ENCODE measurements at places on chromosomes 7 and 10. TPM values are rescaled to one million over a fixed set of nuclear protein-coding genes. Genes with fewer than 3 reads are reported as not detected.

DNA sequence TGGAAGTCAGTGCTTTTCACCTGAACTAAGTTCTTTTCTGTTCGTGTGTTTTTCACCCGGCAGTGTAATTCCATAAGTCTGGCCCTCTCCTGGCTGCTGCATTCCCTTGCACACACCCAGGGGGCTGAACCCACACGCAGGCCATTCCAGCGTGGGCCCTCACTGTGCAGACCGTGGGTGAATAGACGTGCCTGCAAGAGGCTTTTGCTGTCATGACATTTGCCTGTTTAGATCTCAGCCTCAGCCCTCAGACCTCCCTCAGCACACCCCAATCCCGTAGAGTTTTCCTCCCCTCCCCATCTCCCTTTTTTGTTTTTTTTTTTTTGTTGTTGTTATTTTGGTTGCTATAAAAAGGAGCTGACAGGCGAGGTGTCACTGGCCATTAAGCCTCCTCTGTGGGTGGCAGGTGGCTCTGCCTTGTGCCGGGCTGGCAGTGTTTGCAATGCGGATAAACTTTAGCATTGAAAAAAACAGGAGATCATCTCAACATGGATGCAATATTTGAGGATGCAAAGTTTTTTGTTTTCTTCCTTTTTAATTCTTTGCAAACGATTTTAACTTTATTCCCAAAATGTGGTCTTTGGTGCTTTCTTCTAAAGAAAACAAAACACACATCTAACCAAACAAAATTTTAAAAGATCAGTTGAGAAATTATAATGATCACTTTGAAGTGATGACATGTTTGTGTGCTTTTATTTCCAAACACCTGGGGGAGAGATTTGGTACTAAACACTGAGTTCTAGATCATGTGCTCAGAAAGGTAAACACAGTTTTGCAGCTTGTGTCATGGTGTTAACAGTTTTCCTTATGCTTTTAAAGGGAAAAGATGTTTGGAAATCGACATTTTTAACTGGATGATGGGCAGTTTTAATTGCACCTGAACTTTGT is 58.8 kb downstream of the WDR37 start:
- no peak for DNase-seq

The RARRES2 gene
- polyA plus RNA-seq: 16.0 TPM

DNA sequence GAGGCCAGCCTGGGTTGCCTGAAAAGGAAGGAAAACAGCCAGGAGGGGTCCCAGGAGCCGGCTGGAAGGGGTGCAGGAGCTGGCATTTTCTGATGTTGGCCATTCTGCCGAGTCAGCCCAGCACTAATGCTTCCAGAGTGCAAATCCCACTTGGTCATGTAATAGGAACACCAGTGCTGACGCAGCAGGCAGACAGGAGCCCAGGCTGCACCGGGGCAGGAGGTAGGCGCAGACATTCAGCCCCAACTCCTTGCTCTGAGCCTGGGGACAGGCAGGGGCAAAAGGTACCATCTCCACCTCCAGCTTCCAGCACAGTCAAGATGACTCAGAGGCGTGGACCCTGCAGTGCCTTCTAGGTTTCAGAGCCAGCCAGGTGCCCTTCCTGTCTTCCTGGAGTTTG is 10.2 kb upstream of the YWHAG start:
- no peak for DNase-seq

DNA sequence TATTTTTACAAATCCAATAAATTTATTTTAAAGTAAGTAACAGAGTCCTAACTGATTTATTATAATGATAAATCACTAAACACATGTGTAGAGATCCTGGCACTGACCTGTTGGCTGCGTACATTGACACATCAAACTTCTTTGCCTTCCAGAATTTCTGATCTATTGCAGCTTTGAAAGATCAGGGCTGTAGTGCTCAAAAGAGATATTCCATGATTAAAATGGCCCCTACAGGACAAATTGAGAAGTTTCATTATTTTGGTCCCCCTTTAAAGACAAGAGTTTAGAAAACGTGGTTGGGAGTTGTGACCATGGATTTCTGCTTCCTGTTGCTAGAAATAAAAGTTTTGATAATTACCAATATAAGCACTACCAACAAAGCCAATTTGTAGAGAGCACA is 87.7 kb upstream of the PDK4 start:
- no peak for DNase-seq

GRCh38 chr10:73650537-73651331 is 5.1 kb downstream of the SYNPO2L start:
- DNase-seq: peak; percentile 73

- peak; percentile 46 for DNase-seq
Measured at GRCh38 chr7:2923886-2924574, 79.9 kb upstream of the GNA12 start.

The LIPM gene
- not detected for polyA plus RNA-seq

DNA sequence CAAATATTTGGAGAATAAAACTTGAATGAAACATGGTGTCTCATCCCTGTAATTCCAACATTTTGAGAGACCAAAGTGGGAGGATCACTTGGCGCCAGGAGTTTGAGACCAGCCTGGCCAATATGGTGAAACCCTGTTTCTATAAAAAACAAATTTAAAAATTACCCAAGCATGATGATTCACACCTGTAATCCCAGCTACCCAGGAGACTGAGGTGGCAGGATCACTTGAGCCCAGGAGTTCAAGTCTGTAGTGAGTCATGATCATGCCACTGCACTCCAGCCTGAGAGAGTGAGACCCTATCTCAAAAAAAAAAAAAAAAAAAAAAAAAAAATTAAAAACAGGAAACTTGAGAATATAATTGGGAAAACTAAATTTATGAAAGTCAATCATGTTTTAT is 481.1 kb downstream of the SEMA3D start:
- no peak for DNase-seq

DNA sequence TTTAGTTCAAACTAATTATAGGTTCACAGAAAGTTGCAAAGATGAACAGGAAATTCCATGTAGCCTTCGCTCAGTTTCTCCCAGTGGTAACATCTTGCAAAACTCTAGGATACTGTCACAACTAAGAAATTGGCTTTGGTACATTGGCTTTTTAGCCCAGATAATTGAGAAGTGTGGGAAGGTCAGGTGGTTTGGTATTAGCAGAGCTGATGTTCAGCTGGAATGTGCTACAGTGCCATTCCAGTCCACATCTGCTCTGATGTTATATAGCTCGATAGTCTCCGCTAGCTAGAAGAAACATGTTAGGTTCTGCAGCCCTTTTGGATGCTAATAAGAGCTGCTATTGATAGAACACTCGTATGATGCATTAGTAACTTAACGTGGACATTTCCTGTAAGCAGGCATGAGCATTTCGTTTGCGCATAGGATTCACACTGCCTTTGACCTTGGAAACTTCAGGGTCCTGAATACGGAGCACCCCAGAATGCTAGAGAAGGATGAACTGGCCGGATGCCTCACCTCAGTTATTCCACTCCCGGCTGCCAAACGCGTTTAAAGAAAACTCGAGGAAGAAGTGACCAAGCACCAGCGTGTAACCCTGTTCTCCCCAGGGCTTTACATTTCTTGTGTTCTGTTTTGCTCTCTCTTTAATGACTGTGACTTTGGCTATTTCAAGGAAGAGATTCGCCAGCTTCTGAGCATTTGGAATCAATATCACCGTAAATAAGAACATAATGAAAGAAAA is 271.4 kb downstream of the GALNT17 start:
- no peak for DNase-seq

The FIGNL1 gene
- 3.8 TPM for polyA plus RNA-seq

- no peak for DNase-seq
Measured at GRCh38 chr10:88383276-88383675, 199.8 kb downstream of the RNLS start.

DNA sequence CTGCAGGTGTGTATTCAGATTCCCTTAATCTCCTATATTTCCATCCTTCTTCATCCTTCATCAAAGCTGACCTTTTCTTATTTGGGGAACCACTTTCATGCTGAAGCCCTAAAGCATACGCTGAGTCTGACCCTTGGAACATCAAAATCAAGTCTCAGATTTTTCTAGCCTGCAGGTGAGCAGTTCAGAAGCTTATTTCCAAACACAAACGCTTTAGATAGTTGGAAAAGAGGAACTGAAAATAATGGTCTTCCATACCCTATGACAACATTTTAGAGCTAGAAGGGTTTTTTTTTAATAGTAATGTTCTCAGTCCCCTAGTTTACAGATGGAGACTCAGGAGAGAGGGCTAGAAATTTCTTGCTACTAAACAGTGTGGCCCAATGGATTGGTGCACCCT is 1.6 kb upstream of the AGK start:
- no peak for DNase-seq

DNA sequence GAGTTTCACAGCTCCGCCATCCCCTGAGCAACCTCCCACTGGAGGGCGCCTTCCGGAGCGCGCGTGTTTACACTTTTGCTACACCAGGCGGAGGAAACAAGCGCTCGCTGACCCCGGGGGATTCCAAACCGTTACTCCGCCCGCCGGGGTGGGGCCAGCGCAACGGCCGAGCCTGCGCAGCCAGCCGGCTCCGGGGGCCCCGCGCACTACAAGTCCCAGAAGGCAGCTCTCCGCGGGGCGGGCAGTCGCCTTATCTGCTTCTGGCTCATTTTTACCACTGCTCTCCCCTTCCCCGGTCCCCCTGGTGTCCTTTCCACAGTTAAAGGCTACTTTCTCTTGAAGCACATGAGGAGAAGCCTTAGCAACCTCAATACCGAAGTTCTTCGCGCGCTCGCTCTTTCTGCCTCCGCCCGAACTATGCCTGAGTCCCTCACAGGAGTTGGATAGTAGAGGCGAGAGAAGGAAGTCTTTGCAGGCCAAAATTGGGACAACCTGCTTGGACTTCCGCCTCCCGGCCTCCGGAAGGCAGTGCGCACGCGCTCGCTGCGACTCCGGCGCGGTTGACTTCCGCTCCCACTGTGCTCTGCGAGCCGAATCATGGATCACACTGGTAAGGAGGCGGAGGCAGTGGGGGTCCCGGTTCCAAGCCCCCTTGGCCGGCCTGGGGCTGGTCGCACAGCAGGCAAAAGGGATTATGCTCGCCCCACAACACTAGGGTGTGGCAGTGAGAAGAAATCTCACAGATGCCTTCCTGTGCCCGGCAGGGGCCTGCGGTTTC is at the start of gene CBLL1:
Gene CBLL1, plus strand, starts transcription at position 576 of the 778 bp plus-strand sequence. Its CDS starts 22 bp downstream, at position 598.
- peak; percentile 98 for DNase-seq

DNA sequence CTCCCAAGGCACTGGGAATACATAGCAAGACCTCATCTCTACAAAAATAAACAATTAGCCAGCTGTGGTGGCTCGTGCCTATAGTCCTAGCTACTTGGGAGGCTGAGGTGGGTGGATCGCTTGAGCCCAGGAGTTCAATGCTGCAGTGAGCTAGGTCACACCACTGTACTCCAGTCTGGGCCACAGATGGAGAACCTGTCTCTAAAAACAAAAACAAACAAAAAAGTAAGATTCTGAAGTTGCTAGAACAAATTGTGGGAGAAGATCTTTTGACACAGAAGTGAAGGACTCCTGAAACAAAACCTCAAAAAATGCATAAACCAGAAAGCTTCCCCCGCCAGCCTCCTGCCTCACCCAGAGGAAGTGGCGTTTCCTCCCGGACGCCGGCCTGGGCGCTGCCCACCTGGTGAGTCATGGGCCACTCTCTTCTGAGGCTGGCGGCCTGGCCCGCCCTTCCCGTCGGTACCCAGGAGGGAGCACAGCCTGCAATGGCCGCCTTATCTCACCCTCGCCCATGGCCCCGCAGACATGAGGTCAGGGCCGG is 25.4 kb upstream of the ELN start:
- DNase-seq: peak; percentile 63

- no peak for DNase-seq
Measured at GRCh38 chr10:6501931-6502330, 78.1 kb downstream of the PRKCQ start.

The GRB10 gene
- polyA plus RNA-seq: 14.7 TPM

The MMRN2 gene
- polyA plus RNA-seq: 15.8 TPM

- no peak for DNase-seq
Measured at GRCh38 chr7:108134486-108134885, 4.3 kb upstream of the LAMB4 start.

- no peak for DNase-seq
Measured at GRCh38 chr10:34290412-34291081, 524.5 kb downstream of the PARD3 start.

DNA sequence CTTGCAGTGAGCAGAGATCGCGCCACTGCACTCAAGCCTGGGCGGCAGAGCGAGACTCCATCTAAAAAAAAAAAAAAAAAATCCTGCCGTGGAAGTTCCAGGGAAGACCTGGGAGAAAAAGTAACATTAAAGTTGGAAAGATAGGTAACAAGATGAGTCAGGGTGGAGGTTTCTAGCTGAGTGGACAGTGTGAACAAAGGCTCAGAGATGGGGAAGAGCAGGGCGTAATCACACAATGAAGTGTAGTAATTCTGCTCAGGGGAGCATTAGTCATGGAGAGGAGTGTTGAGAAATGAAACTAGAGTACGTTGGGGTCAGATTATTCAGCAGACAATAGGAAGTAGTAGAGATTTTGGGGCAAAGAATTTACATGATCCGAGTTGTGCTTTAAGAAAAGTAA is 21.6 kb upstream of the WASL start:
- DNase-seq: no peak

GRCh38 chr10:72802763-72803505 is 90.6 kb upstream of the OIT3 start:
- no peak for DNase-seq

GRCh38 chr7:18590744-18591340 is 95.3 kb downstream of the HDAC9 start:
- no peak for DNase-seq

The ELN gene
- 37.9 TPM for polyA plus RNA-seq

DNA sequence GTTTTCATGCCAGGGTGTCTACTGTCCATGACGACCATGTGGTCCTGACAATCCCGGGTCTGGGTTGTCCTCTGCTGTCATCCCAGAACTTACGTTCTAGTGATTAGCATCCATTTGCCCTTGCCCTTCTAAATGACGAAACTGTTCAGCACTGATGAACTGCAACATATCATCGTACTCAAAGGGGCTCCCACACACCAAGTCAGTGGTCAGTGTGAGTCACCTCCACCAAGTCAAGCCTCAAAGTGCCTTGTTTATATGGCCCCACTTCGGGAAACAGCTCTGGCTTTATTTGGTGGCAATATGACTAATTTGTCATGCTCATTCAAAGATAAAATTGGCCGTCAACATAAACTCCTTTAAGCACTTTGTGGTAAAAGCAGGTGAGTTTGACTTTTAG is 110.7 kb downstream of the FRMD4A start:
- DNase-seq: no peak

All from heart left ventricle (tissue), 16 donors.